Renal pelvis (tissue), 12 donors: ENCODE measurements at places on chromosomes 16 and 17.

DNA sequence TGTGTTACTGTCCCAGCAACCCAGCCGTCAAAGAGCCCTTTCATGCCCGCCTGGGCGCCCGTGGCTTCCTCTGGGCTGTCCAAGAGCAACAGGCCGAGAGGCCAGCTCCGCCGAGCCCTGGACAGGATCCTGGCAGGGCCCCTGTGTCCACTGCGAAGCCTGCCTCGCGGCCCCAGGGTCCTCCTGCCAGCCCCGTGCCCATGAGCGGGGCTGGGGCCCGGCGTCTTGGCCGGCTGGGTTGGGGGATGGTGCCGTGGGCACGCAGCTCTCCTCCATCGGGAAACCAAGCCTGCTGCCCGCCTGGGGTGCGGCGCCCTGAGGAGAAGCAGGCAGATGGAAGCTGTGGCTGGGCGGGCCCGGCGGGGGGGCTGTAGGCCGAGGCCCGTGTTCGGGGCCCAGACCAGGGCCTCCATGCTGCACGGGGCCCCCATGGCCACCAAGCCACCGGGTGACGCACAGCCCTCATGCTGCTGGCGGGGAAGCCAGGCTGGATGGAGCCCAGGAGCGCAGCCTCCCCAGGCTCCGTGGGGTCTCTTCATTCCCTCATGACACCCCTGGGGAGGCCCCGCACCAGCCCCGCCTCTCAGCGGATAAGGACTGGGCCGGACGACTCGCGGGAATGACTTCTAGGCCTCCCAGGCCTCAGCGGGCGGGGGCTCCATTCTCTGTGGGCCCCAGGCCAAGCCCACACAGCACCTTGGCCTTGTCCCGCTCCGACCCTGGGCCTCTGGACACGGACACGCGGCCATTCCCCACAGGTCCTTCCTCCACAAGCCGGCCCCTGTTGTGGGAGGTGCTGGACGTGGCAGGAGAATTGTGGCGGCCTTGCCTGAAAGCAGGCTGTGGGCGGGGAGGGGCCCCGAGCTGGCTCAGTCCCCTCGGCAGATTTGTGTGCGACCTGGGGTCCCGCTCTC is at the start of gene C1QTNF8:
Gene C1QTNF8, minus strand, starts transcription at position 76 of the 914 bp plus-strand sequence. CDS start 1,322 bp downstream, outside the sequence.
- DNase-seq: no peak

GRCh38 chr17:68694791-68695485 is 93.8 kb upstream of the FAM20A start:
- DNase-seq: no peak

GRCh38 chr17:28272166-28272565 is 46.8 kb upstream of the TMEM97 start:
- DNase-seq: no peak

GRCh38 chr16:50953290-50953689 is 197.8 kb downstream of the SALL1 start:
- DNase-seq: no peak

DNA sequence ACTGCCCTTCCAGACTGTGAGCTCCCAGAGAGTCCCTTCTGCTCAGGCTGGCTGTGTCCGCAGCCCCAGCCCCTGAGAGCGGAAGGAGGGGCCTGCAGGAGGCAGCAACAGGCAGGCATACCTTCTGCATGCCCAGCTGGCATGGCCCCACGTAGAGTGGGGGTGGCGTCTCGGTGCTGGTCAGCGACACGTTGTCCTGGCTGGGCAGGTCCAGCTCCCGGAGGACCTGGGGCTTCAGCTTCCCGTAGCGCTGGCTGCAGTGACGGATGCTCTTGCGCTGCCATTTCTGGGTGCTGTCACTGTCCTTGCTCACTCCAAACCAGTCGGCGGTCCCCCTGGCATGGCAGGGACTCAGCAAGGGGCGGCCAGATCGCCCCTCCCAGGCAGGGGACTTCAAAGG is 9.0 kb downstream of the RHBDF1 start:
- no peak for DNase-seq
